ENCODE measurements at places on chromosomes 11 and 22.

DNA sequence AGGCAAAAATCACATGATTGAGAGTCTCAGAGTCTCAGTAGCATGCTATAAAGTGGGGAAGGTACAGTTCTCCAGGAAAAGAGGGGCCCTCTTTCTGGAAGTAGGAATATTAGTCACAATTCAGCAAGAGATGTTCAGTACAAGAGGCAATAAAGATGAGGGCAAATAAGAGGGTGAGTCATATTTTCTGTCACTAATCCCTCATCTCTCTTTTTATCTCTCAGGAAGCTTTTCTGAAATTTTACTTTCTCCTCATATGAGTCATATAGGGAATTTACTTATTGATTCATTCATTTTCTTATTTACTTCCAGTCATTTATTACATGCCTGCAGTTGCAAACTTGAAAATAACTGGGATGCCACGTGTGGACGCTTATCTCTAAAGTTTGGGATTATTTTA is 3.4 kb upstream of the NXPE1 start:
- DNase-seq = no peak

DNA sequence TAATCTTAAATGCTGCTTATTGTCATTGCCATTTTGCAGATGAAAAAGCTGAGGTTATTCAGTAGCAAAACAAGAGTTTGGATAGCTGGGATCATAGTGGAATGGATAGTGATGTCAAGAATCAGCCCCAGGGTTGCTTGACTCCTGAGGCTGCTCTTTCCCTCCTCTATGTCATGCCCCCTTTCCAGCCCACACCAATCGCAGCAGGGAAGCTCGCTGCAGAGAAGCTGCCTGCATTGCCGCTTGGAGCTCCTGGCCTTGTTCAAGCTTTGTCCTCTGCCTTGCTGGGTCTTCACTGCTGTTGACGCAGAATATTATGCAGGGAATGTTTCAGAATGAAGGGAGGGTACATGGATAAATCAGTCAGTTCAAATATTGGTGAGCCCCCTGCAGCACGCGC is 128.8 kb upstream of the RASSF10 start:
- DNase-seq = no peak

GRCh38 chr22:17875156-17875555 is 100.9 kb upstream of the BID start:
- DNase-seq = no peak

DNA sequence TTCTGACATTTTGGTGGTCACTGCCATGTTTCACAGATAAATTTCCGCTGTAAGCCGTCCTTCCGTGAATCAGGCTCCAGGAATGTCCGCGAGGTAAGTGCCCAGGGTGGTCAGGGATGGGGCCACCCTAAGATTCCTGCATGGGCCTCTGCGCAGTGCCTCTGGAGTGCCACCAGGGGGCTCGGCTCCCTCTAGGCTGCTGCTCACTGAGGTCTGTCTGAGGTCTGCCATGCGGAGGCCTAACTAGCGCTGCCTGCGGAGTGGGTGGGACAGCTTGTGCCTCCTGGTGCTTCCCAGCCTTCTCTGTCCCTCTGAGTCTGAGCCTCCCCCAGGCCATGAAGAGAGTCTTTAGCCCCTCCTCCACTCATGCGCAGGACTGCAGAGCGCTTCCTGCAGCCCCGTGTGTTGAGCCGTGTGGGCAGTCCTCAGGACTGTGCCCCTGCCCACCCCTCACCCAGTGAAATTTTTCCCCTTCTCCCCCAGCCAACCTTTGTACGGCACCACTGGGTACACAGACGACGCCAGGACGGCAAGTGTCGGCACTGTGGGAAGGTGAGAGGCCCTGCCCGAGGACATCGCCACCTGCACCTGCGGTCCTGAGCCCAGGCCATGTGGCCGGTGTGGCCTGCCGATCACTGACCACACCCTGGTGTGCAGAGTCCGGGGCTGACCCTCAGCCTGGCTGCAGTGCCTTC is 11.9 kb upstream of the MDK start:
- peak; percentile 51 for DNase-seq

DNA sequence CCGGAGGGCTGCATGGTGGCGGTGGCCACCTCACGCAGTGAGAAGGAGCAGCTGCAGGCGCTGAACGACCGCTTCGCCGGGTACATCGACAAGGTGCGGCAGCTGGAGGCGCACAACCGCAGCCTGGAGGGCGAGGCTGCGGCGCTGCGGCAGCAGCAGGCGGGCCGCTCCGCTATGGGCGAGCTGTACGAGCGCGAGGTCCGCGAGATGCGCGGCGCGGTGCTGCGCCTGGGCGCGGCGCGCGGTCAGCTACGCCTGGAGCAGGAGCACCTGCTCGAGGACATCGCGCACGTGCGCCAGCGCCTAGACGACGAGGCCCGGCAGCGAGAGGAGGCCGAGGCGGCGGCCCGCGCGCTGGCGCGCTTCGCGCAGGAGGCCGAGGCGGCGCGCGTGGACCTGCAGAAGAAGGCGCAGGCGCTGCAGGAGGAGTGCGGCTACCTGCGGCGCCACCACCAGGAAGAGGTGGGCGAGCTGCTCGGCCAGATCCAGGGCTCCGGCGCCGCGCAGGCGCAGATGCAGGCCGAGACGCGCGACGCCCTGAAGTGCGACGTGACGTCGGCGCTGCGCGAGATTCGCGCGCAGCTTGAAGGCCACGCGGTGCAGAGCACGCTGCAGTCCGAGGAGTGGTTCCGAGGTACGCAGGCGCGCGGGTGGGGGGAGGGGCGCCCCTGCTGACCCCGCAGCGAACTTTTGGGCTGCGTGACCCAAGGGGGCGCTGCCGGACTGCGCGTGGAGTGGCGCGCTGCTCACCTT is 670 bp downstream of the NEFH start:
- DNase-seq = no peak

- DNase-seq = no peak
Observed at GRCh38 chr11:27429761-27430393, 42.7 kb downstream of the LGR4 start.

DNA sequence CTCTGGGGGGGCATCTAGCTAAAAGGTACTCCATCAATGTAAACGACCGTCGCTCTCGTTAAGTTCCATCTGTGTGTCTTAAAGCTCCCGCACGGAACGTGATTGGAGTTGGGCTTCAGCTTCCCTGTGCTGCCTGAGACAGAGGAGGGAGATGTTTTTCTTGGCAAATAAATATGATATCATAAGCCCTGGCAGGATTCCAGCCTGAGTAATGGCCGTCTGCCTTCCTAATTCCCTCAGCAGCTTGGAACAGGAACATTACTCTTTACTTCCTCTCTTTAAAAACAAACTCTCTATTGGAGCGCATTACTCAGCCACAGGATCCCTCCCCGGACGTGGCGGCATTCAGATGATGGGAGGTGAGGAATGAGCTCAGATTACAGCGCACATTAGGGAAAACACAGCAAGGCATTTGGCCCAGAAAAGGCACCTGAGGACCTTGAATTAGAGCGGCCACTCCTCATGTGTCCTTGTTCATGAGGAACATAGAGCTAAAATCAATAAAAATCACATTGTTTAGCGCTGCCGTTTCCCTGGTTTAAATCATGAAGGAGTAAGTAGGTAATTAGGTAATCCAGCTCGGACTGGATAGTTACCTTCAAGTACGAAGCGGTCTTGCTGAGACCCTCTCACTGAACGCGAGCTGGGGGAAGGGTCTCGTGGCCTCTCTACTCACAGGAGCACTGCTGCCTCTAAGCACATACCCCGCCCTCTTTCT is 230.4 kb downstream of the ST3GAL4 start:
- no peak for DNase-seq

DNA sequence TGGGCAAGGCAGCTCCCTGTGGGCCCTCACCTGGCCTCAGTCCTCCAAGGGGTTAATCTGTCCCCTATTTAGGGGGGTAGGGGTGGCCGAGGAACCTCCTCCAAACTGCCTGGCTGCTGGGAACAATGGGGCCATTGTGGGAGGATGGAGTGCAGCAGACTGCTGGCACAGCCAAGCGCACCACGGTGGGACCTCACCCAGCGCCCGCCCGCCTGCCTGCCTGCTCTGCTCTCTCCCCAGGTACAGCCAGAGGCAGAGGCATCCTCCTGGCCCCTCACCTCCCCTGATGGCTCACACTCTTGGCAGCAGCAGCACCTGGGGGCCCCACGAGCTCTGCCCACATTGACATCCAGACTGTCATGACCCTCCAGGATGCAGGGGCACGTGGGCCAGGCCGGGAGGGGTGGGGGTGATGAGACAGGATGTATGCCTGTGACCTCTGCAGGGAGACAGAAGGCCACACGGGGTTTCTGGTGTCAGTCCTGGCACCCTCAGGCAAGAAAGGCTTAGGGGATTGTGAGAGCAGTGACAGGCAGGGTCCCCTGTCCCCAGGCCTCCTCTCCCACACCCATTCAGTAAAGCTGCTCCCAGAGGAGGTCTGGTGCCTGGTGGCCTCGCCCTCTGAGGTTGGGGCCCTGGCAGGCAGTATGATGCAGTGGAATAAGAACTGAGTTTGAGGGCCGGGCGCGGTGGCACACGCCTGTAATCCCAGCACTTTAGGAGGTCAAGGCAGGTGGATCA is 11.4 kb downstream of the BCL9L start:
- DNase-seq = peak; percentile 45

DNA sequence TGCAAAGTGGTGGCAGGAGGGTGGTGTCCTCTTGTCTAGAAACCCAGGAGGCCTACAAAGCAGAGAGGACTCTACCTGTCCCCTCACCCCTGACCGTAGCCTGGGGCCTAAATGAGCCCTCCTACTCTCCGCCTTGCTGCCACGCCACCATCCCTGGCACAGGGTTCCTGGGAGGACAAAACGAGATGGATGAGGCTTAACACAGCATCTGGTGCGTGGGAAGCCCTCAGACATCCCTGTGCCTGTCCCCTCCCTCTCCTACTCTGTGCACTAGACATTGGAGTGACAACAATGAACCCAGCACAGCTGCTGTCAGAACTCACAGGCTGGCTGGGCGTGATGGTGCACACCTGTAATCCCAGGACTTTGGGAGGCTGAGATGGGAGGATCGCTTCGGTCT is 36.4 kb upstream of the DKK3 start:
- DNase-seq = no peak

GRCh38 chr11:126341760-126342161 is 13.7 kb upstream of the ST3GAL4 start:
- DNase-seq = no peak

DNA sequence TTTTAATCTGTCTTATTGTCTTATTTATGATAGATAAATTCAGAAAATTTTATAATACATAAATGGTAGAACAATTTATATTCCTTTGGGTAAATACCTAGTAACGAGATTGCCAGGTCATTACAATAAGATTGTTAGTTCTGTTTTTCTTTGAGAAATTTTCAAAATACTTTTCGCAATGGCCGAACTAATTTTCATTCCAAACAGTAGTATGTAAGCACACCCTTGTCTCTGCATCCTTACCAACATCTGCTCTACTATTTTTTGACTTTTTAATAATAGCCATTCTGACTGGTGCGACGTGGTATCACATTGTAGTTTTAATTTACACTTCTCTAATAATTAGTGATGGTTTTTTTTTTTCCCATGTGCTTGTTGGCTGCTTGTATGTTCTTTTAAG is 351.4 kb upstream of the LUZP2 start:
- DNase-seq = no peak

- no peak for DNase-seq
Observed at GRCh38 chr11:12238420-12238819, 128.0 kb downstream of the MICAL2 start.

GRCh38 chr11:84719935-84720577 is 907.1 kb downstream of the DLG2 start:
- no peak for DNase-seq

DNA sequence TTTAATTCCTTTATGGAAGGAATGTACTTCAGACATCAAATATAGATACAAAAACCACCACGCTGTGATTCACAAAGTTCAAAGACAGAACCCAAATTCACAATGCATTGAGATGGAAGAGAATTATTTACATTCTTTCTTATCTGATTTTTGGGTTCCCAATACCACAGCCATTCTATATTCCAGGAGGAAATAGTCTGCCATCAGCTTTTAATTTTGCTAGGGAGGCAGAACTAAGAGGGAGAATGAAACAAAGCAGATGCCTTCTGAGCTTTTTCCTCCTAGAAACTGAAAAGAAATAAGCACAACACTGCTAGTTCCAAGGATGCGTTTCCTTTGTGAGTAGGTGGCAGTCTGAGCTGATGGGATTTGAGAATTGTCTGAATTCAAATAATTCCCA is 283.0 kb upstream of the NARS2 start:
- no peak for DNase-seq

GRCh38 chr11:101456812-101457211 is 127.0 kb downstream of the TRPC6 start:
- no peak for DNase-seq

DNA sequence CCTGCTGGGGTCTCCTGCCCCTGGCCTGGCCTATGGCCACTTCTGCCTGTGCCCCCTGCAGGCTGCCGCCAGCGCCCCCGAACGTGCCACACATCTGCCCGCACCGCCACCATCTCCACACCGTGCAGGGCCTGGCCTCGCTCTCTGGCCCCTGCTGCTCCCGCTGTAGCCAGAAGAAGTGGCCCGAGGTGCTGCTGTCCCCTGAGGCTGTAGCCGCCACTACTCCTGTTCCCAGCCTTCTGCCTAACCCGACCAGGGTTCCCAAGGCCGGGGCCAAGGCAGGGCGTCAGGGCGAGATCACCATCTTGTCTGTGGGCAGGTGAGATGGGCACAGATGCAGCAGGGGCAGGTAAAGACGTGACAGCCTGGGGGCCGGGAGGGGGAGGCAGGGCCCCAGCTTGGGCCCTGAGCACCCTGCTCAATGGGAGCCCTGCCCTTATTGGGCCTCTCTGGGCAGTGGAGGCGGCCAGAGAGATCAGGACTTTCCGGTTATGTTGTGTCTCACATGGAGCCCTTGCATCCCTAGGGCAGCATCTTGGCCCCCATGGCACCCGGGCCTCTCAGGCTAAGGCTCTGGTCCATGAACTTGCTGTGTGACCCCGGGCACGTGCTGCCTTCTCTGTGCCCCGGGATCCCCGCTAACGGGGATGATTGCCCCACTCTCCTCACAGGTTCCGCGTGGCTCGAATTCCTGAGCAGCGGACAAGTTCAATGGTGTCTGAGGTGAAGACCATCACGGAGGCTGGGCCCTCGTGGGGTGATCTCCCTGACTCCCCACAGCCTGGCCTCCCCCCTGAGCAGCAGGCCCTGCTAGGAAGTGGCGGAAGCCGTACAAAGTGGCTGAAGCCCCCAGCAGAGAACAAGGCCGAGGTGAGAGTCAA is 18.5 kb downstream of the RELT start:
- DNase-seq = no peak

DNA sequence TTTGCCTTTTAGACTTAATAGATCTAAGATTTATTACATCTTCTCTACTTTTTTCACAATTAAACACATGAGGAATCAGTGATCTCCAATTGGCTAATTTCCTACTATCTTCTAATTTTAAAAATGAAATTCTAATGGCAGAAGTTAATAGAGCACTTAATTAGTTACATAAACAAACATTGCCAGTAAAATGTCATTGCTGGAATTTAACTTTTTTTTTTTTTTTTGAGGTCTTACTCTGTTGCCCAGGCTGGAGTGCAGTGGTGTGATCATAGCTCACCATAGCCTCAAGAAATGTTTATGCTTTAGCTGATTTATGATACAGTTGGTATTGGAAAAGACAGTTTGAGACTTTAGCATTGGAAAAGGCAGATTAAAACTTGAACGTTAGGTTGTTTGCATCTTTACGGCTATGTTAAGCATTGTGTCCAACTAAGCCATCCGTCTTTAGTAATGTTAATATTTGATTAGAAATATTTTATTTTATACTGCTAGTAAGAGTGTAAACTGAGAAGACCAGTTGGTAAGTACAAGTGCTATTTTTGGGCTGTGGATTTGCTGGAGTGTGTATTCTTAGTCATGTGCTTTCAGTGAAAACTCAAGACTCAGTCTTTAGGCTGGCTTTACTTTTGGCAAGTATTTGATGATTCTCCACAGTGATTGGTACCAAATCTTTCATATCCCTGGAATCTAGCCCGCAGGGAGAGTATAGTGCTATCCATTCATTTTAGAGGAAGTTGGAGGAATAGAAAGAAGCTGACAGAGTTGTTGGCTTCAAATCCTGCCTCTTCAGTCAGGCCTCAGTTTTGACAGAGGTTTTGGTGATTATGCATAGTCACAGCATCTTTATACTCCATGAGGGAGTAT is 4.5 kb downstream of the ANO5 start:
- no peak for DNase-seq

All from activated B cell treated with CpG ODN at 0.5 μM for 24 hours (primary cell).